ENCODE measurements at places on chromosomes 12 and 14. TPM values are rescaled to one million over a fixed set of nuclear protein-coding genes. Genes with fewer than 3 reads are reported as not detected.

TDRD9 gene
- polyA plus RNA-seq = 3.8 TPM

ACSS3 gene
- polyA plus RNA-seq = 2.0 TPM

RTN1 gene
- polyA plus RNA-seq = 1.6 TPM

STYX gene
- 11.8 TPM for polyA plus RNA-seq

AKAP3 gene
- 1.1 TPM for polyA plus RNA-seq

GALNT16 gene
- polyA plus RNA-seq = 0.91 TPM

SPX gene
- 4.1 TPM for polyA plus RNA-seq

AMHR2 gene
- polyA plus RNA-seq = 0.14 TPM

CAPS2 gene
- 4.1 TPM for polyA plus RNA-seq

ALX1 gene
- polyA plus RNA-seq = 0.05 TPM

KIF26A gene
- polyA plus RNA-seq = 1.7 TPM

RNF41 gene
- polyA plus RNA-seq = 18.3 TPM

POTEG gene
- 0.02 TPM for polyA plus RNA-seq

KLRC4 gene
- polyA plus RNA-seq = 0.57 TPM

GPR137C gene
- polyA plus RNA-seq = 1.3 TPM

TUBA1C gene
- polyA plus RNA-seq = 115 TPM

C12orf54 gene
- 3.5 TPM for polyA plus RNA-seq

COPS7A gene
- polyA plus RNA-seq = 39.8 TPM

OLR1 gene
- polyA plus RNA-seq = 1.1 TPM

OR4K5 gene
- not detected for polyA plus RNA-seq

OAS2 gene
- 29.8 TPM for polyA plus RNA-seq

PPP1R36 gene
- polyA plus RNA-seq = 0.80 TPM

CHGA gene
- 4.3 TPM for polyA plus RNA-seq

DIO2 gene
- polyA plus RNA-seq = 1.3 TPM

CMKLR1 gene
- 4.5 TPM for polyA plus RNA-seq

NINJ2 gene
- polyA plus RNA-seq = 11.5 TPM

CDK17 gene
- 32.9 TPM for polyA plus RNA-seq

CRIP1 gene
- 471 TPM for polyA plus RNA-seq

TAS2R7 gene
- not detected for polyA plus RNA-seq

NGB gene
- 0.41 TPM for polyA plus RNA-seq

AMN gene
- 3.5 TPM for polyA plus RNA-seq

NTF3 gene
- polyA plus RNA-seq = 1.6 TPM

LBHD2 gene
- 0.75 TPM for polyA plus RNA-seq

ZNF891 gene
- polyA plus RNA-seq = 1.4 TPM

RNU4-1 gene
- not detected for polyA plus RNA-seq

KRR1 gene
- polyA plus RNA-seq = 24.5 TPM

BCL11B gene
- polyA plus RNA-seq = 15.1 TPM

CEBPE gene
- 0.87 TPM for polyA plus RNA-seq

RDH12 gene
- polyA plus RNA-seq = 3.4 TPM

SLC5A8 gene
- polyA plus RNA-seq = 0.55 TPM

GALNT9 gene
- polyA plus RNA-seq = 0.91 TPM

PRPH gene
- polyA plus RNA-seq = 1.6 TPM

LRRIQ1 gene
- 0.43 TPM for polyA plus RNA-seq

KRT79 gene
- 25.8 TPM for polyA plus RNA-seq

KLRC2 gene
- polyA plus RNA-seq = 1.2 TPM

FAM181A gene
- 0.11 TPM for polyA plus RNA-seq

GPX2 gene
- 20.3 TPM for polyA plus RNA-seq

OR6C2 gene
- not detected for polyA plus RNA-seq

DHRS1 gene
- 59.6 TPM for polyA plus RNA-seq

EIF5 gene
- 96.1 TPM for polyA plus RNA-seq

DDN gene
- 0.18 TPM for polyA plus RNA-seq

TOMM20L gene
- polyA plus RNA-seq = not detected
